Bladder microvascular endothelial cell (primary cell): ENCODE measurements at places on chromosomes 11 and 22. TPM values are rescaled to one million over a fixed set of nuclear protein-coding genes. Genes with fewer than 3 reads are reported as not detected.

Gene MUC2
- not detected in 2 replicates for total RNA-seq

Gene LRRC75B
- total RNA-seq, result 1.3 and 3.3 TPM in 2 replicates

Gene LUZP2
- total RNA-seq, result under 0.01 TPM in 1 of 2 replicates, not detected in the other

Gene ME3
- 34.8 and 42.5 TPM in 2 replicates for total RNA-seq

Gene SMTN
- total RNA-seq, result 150 and 177 TPM in 2 replicates

Gene NEAT1
- total RNA-seq, result 59.3 and 170 TPM in 2 replicates
